T-helper 17 cell (primary cell): ENCODE measurements at places on chromosomes 7 and 10. TPM values are rescaled to one million over a fixed set of nuclear protein-coding genes. Genes with fewer than 3 reads are reported as not detected.

GRCh38 chr10:6786579-6787031 lies 206.5 kb upstream of the PRKCQ start:
- no peaks in the 10 kb centered on the region for H3K4me1 ChIP-seq
- H3K27ac ChIP-seq = no peak overlapping the region
- DNase-seq = no peak
- H3K36me3 ChIP-seq = peaks cover 6% of the 10 kb centered on the region

Gene ZNF853
- total RNA-seq = 1.1 TPM

Gene TLX1
- total RNA-seq = not detected

GRCh38 chr10:23338155-23338828 lies 6.3 kb downstream of the C10orf67 start:
- no peaks in the 10 kb centered on the region for H3K36me3 ChIP-seq
- H3K4me1 ChIP-seq = peaks cover 25% of the 10 kb centered on the region
- no peak for DNase-seq
- no peak overlapping the region for H3K4me3 ChIP-seq
- no peaks in the 10 kb centered on the region for H3K27me3 ChIP-seq

Gene OR9A2
- not detected for total RNA-seq

Gene VAX1
- total RNA-seq = not detected

Gene HSPA12A
- 0.62 TPM for total RNA-seq

- no peak overlapping the region for H3K4me3 ChIP-seq
- DNase-seq = no peak
- H3K27ac ChIP-seq = peak overlapping the region; percentile 43
- no peaks in the 10 kb centered on the region for H3K36me3 ChIP-seq
- no peaks in the 10 kb centered on the region for H3K27me3 ChIP-seq
Observed at GRCh38 chr10:119441921-119442757, 100.4 kb downstream of the RGS10 start.

Gene EPDR1
- 0.29 TPM for total RNA-seq

Gene SPDYE3
- total RNA-seq = not detected

GRCh38 chr7:127840226-127840951 lies 188.4 kb downstream of the SND1 start:
- no peaks in the 10 kb centered on the region for H3K27me3 ChIP-seq
- no peak for DNase-seq
- no peak overlapping the region for H3K4me3 ChIP-seq
- peaks cover 9% of the 10 kb centered on the region for H3K4me1 ChIP-seq
- H3K36me3 ChIP-seq = peaks cover 12% of the 10 kb centered on the region
- no peak overlapping the region for H3K27ac ChIP-seq

GRCh38 chr7:157738066-157738460 lies 401.3 kb downstream of the DNAJB6 start:
- no peak for DNase-seq
- H3K4me3 ChIP-seq = no peak overlapping the region
- H3K27ac ChIP-seq = no peak overlapping the region
- H3K4me1 ChIP-seq = peaks cover 2% of the 10 kb centered on the region
- peaks cover 39% of the 10 kb centered on the region for H3K27me3 ChIP-seq

- H3K27ac ChIP-seq = no peak overlapping the region
- H3K36me3 ChIP-seq = no peaks in the 10 kb centered on the region
- H3K4me1 ChIP-seq = no peaks in the 10 kb centered on the region
- H3K4me3 ChIP-seq = no peak overlapping the region
Observed at GRCh38 chr10:76644476-76644875, 993.1 kb downstream of the KCNMA1 start.

GRCh38 chr10:133213641-133214467 lies 16.2 kb upstream of the UTF1 start:
- no peak for DNase-seq
- H3K27me3 ChIP-seq = peaks cover 24% of the 10 kb centered on the region
- no peak overlapping the region for H3K4me3 ChIP-seq

Gene ACBD7
- 0.77 TPM for total RNA-seq

DNA sequence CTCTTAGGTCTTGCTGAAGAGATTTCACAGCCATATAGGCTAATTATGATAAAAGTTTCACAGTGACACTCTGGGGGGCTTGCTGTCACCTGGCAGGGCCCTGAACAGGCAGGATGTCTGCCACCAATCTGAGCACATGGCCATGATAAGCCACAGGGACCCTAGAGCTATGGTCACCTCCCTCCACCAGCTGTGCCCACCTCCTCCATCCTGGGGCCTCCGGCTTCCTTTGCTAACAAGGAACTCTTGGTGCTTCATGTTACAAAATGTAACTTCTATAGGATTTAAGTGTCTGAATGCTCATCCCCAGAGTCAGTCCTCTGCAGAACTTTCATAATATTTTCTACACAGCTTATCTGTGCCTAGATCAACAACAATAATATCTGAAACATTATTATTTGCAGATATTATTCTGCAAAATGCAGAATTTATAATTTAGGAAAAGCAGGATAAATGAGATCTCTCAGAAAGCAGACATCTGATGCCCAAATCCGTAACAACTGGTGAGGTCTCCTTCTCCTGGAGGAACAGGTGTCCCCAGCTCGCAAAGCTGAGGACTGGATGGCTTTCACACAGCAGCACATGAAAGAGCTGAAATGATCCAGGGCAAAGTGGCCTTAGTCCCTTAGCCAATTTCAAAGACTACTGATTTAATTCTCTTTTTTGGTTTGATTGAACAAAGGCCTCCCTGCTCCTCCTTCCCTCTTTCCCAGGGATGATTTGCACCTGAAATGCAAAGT lies 287.0 kb upstream of the AOAH start:
- no peak overlapping the region for H3K27ac ChIP-seq
- no peak overlapping the region for H3K4me3 ChIP-seq
- DNase-seq = no peak
- H3K27me3 ChIP-seq = no peaks in the 10 kb centered on the region
- H3K36me3 ChIP-seq = peaks cover 19% of the 10 kb centered on the region

DNA sequence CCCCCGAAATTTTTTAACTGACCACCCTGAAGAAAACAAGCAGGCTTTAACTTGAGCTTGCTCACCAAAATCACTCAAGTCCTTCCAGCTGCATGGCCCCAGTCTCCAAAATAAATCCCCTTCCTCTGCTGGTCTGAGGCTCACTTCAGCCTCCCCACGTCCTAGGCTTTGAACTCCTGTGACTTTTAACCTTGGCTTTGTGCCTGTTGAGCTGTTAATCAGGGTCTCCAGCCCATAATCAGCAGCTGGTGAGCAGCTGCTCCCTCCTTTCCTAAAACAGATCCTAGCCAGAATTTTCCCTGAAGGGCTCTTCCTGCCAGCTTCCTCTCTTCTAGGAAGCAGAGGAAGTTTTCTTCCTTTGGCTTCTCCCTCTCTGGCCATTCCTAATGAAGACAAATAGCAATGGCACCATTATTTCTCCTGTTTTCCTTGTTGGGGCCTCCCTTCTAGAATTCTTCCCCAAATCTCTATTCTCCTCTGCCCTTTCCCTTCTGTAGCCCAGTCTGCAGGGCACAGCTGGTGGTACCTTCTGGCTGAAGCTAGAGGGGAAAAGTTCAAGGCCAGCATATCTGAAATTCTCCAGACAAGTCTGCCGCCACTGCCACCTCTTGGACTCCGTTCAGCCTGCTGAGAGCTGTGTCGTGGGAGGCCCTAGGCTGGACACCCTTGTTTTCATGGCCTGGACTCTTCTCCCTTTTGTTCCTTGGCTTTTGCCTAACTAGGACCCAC lies 152.1 kb downstream of the NOC3L start:
- H3K27me3 ChIP-seq = peaks cover 42% of the 10 kb centered on the region
- H3K4me1 ChIP-seq = peaks cover 9% of the 10 kb centered on the region
- no peaks in the 10 kb centered on the region for H3K36me3 ChIP-seq
- DNase-seq = no peak
- no peak overlapping the region for H3K4me3 ChIP-seq

Gene MMP21
- 0.29 TPM for total RNA-seq

- DNase-seq = no peak
- no peaks in the 10 kb centered on the region for H3K36me3 ChIP-seq
- H3K27ac ChIP-seq = no peak overlapping the region
- no peak overlapping the region for H3K4me3 ChIP-seq
Observed at GRCh38 chr10:44235363-44235762, 149.5 kb downstream of the CXCL12 start.

Gene GBX1
- total RNA-seq = not detected

Gene PPP1R3A
- not detected for total RNA-seq

Gene CYP26A1
- total RNA-seq = not detected

Gene FAM200A
- 2.3 TPM for total RNA-seq

DNA sequence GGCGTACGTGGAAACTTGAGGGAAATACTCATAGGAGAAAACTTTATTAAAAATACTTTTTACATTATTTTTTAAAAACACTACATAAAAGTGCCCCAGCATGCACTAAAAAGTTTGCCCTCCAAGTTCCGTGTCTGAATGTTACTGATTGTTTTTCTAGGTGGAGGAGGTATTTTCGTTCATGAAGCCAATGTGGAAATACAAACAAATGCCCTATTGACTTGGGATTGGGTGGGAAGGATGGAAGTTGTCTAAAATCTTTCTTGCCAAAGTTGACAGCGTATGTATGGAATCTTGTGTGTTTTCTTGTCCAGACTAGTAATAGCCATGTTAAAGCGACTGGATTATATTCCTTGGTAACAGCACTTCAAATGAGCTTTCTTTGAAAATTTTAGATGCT lies 1.2 kb downstream of the PROSER2 start:
- H3K4me1 ChIP-seq = peaks cover 23% of the 10 kb centered on the region
- peak overlapping the region; percentile 76 for H3K4me3 ChIP-seq
- H3K36me3 ChIP-seq = peaks cover 5% of the 10 kb centered on the region
- peaks cover 34% of the 10 kb centered on the region for H3K27me3 ChIP-seq

Gene RARRES2
- not detected for total RNA-seq

GRCh38 chr7:114986190-114987180 lies 64.6 kb downstream of the MDFIC start:
- peaks cover 27% of the 10 kb centered on the region for H3K4me1 ChIP-seq
- peak overlapping the region; percentile 48 for H3K27ac ChIP-seq
- peaks cover 5% of the 10 kb centered on the region for H3K36me3 ChIP-seq
- no peak for DNase-seq

GRCh38 chr10:13883636-13884444 lies 297.1 kb downstream of the PRPF18 start:
- peaks cover 9% of the 10 kb centered on the region for H3K4me1 ChIP-seq
- no peak for DNase-seq
- H3K36me3 ChIP-seq = no peaks in the 10 kb centered on the region
- H3K27me3 ChIP-seq = peaks cover 55% of the 10 kb centered on the region
- H3K4me3 ChIP-seq = no peak overlapping the region

Gene ITPRID1
- total RNA-seq = not detected

DNA sequence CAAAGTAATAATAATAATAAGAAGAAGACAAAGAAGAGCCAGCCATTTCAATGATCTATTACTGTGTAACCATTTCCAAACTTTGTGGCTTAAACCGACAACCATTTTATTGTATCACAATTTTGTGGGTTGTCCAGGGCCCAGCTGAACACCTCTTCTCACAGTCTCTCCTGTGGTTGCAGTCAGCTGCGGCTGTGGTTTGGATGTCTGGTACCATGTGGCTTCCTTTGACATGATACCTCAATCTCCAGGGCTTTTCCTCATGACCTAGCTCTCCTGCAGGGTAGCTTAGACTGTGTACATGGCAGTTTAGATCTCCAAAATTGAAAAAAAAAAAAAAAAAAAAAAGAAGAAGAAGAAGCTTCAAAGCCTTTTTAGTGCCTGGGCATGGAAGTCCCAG lies 72.6 kb upstream of the NFKB2 start:
- peak overlapping the region; percentile 45 for H3K27ac ChIP-seq
- no peak overlapping the region for H3K4me3 ChIP-seq
- H3K27me3 ChIP-seq = no peaks in the 10 kb centered on the region

DNA sequence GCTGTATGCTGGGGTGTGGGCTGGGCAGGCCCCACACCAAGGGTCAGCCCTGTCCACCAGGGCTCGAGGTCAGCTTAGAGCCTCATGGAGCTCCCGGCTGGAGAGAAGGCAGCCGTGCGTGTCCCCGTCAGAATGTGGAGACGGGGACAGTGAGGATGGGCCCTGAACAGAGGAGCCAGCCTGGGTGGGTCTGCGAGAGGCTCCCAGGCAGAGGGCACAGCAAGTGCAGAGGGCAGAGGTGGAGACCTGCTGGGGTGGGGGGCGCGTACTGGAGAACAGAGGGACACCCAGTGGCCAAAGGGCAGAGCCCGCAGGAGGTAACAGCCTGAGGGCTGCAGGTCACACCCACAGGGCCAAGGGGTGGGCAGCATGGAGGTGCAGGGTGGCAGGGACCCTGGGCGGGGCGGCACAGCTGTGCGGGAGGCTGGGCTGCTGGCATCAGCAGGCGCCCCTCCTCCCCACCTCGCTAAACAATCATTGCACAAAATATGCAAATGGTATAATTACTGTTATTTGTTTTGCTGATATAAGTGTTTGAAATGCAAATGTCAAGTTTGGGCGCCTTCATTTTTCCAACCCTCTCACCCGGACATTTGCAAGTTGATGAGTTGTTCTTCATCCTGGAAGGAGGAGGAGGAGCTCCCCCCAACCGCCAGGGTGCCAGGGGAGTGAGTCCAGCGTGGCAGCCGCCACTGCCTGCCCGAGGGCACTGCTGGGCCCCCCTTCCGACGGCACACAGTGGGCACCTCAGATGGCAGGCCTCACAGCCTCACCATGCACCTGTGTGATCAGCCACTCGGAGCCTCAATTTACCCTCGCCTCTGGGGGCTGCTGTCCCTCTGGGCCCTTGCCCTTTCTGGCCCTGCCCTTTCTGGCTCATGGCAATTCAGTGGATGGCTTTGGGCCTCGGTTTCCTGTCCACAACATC lies 35.0 kb downstream of the ELFN1 start:
- H3K4me1 ChIP-seq = no peaks in the 10 kb centered on the region
- no peak overlapping the region for H3K4me3 ChIP-seq
- no peak overlapping the region for H3K27ac ChIP-seq
- no peak for DNase-seq
- no peaks in the 10 kb centered on the region for H3K36me3 ChIP-seq
- H3K27me3 ChIP-seq = peaks cover 20% of the 10 kb centered on the region

- DNase-seq = no peak
- H3K4me1 ChIP-seq = no peaks in the 10 kb centered on the region
- H3K27ac ChIP-seq = no peak overlapping the region
- H3K4me3 ChIP-seq = no peak overlapping the region
Observed at GRCh38 chr7:116663744-116664143, 8.3 kb upstream of the MET start.

GRCh38 chr7:133001727-133002126 lies 80.2 kb downstream of the CHCHD3 start:
- no peak overlapping the region for H3K4me3 ChIP-seq
- no peaks in the 10 kb centered on the region for H3K27me3 ChIP-seq
- H3K36me3 ChIP-seq = no peaks in the 10 kb centered on the region
- peak overlapping the region; percentile 14 for H3K27ac ChIP-seq
- peaks cover 11% of the 10 kb centered on the region for H3K4me1 ChIP-seq

Gene AOAH
- 7.0 TPM for total RNA-seq
